ENCODE measurements at places on chromosomes 16 and 17.

DNA sequence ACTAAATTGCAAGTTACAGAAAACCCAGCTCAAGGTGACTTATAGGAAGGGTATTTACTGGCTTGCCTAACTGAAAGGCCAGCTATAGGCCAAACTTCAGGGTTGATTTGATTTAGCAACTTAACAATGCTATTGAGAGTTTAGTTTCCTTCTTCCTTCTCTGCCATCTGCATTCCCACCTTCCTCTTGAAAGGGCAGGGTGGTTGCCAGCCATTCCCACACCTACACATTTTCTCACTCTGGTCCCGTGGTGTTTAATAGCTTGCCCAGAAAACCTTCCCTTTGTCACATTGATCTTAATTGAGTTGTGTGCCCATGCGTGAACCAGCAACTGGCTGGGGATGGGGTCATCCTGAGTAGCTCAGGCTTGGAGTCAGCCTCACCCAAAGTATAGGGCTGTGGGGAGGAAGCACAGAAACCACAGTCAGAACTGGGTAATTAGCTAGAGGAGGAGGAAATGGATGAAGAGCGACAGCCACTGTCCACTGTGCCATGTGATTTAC lies 194.7 kb downstream of the SPECC1 start:
- DNase-seq = no peak

DNA sequence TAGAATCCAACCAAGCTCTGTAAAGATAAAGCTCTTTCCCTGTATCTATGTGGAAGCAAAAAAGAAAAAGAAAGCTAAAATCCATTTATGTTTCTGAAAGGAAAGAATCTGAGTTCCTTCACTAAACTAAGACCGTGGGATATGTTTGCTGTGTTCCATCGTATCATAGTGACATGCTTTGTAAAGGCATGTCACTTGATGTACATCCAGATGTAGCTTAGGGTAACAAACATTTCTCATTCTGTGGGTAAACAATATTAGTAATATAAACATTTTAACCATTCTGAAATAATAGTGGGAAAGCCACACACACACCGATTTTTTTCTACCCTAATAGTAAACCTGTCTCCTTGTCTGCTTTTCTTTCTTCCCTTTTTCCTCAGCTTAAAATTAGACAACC lies 78.1 kb downstream of the TUBD1 start:
- DNase-seq = no peak

DNA sequence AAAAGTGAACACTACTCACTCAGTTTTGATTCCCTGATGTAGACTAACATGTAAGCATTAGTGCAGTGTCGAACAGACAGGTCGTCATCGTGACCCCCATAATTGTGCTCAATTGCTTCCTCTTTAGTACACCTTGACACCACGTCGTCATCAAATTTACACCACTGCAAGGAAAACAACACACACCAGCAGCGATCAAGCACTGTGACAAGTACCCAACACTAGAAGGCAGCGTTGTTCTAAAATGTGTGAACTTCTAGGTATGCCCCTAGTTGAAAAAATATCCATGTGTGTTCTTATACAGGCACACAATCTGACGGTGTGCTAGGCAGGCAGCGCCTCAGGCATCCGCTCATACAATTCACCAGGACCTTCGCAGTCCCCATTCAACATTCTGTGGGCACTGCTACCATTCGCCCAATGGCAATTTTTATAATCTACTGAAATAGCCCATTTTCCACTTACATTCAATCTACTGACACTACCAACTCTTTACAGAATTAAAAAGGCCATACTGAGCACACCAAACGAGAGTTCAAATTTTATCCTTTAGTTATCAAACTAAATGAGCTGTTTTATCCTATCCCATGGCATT lies 23.1 kb downstream of the LITAFD start:
- DNase-seq = no peak

DNA sequence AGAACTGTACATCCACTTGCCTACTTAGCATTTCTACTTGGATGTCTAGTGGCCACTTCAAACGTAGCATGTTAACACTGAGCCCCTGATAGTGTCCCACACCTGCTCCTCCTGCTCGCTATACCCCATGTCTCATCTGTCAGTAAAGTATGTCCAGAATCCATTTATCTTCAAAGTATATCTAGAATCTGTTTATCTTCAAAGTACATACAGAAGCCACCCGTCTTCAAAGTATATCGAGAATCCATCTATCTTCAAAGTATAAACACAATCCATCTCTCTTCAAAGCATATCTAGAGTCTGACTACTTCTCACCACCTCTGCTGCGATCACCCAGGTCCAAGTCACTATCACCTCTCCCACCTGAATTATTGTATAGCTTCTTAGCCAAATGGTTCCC lies 43.8 kb downstream of the MYO1D start:
- DNase-seq = no peak

- no peak for DNase-seq
Observed at GRCh38 chr16:69561901-69562300, 3.9 kb upstream of the NFAT5 start.

- DNase-seq = no peak
Observed at GRCh38 chr17:74805591-74805991, 29.4 kb upstream of the NAT9 start.

- no peak for DNase-seq
Observed at GRCh38 chr16:47888734-47889133, 267.1 kb downstream of the ABCC12 start.

All from stimulated activated CD4-positive, alpha-beta T cell treated with anti-CD3 and anti-CD28 coated beads, Interleukin-1b, Interleukin-23, amount 100 ng/mL, for 24 hours (primary cell).